ENCODE measurements at places on chromosomes 7 and 10. TPM values are rescaled to one million over a fixed set of nuclear protein-coding genes. Genes with fewer than 3 reads are reported as not detected.

The ANKRD61 gene
- total RNA-seq, result not detected

The LIMK1 gene
- total RNA-seq, result 39.1 TPM

The TMUB1 gene
- total RNA-seq, result 31.2 TPM

The PNLIP gene
- total RNA-seq, result not detected

GRCh38 chr7:68148440-68148839 is 1151.8 kb downstream of the TYW1 start:
- DNase-seq, result no peak

Measured in chondrocyte (in vitro differentiated cells).